IPS DF 19.7 (cell line): ENCODE measurements at places on chromosomes 11 and 22.

- peak; percentile 52 for DNase-seq
These were observed at the start of gene PNPLA3 for GRCh38 chr22:43923631-43924464. TSS of gene PNPLA3 (plus strand) at chr22:43923805. CDS start at chr22:43923912, 107 bp downstream.

DNA sequence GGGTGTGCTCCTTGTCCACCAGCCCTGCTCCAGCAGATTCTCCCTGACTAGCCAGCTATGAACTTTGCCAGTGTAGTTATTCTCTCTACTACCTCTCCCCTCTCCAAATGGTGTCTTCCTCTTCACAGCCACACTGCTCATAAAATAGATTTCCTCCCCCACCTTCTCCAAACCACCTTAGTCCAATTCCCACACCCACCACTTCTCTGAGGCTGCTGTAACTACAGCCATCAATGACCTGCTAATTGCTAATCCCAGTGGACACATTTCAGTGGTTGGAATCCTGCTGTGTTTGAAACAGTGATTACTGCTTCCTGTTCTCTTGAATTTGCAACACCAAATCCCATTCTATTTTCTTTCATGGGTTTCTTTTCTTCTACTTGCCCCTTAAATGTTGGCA lies 23.4 kb downstream of the SYT9 start:
- no peak for DNase-seq

DNA sequence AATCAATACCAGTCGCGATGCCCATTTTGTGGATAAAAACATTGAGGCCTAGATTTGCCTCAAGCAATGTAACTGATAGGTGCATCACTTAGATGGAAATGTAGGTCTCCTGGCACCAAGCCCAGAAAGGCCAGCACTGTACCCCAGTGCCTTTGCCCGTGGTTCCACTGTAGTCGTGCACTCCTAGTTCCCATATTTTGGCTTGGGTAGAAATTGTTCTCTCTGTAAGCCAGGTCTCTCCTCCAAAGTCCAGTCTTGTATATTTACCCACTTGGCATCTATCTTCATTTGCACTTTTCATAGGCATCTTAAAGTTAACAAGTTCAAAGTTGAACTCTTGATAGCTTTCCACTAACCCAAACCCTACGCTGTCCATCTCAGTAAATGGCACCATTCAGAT lies 41.6 kb upstream of the DMC1 start:
- DNase-seq: no peak

- DNase-seq: no peak
These were observed 20.4 kb downstream of the SERPINH1 start for GRCh38 chr11:75582506-75582894.

- DNase-seq: no peak
These were observed 499.8 kb downstream of the DLG2 start for GRCh38 chr11:85127349-85127748.

DNA sequence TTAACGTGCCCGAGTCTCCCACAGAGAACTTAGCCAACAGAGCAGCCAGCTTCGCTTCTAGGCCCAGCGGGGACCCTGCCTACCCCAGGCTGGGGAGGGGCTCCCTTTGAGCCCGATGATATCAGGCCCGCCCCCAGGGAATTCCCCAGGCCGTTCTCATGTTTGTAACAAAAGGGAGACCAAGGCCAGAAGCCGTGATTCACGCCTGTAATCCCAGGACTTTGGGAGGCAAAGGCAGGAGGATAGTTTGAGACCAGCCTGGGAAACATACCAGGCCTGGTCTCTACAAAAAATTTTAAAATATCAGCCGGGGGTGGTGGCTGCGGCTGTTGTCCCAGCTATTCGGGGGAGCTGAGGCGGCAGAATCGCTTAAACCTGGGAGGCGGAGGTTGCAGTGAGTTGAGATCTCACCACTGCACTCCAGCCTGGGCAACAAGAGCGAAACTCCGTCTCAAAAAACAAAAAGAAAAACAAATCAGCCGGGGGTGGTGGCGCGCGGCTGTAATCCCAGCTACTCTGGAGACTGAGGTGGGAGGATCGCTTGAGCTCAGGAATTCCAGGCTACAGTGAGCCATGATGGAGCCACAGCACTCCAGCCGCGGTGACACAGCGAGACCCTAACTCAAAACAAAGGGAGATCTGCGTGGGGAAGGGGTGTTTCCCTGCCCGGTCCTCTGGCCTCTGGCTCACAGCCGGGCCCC lies 1.7 kb downstream of the DRD4 start:
- DNase-seq: no peak

- DNase-seq: no peak
These were observed 179.7 kb upstream of the MTNR1B start for GRCh38 chr11:92789761-92790160.

- no peak for DNase-seq
These were observed 783.6 kb downstream of the BRD1 start for GRCh38 chr22:49044091-49044490.

GRCh38 chr22:44707178-44707577 lies 5.2 kb downstream of the PRR5 start:
- no peak for DNase-seq

DNA sequence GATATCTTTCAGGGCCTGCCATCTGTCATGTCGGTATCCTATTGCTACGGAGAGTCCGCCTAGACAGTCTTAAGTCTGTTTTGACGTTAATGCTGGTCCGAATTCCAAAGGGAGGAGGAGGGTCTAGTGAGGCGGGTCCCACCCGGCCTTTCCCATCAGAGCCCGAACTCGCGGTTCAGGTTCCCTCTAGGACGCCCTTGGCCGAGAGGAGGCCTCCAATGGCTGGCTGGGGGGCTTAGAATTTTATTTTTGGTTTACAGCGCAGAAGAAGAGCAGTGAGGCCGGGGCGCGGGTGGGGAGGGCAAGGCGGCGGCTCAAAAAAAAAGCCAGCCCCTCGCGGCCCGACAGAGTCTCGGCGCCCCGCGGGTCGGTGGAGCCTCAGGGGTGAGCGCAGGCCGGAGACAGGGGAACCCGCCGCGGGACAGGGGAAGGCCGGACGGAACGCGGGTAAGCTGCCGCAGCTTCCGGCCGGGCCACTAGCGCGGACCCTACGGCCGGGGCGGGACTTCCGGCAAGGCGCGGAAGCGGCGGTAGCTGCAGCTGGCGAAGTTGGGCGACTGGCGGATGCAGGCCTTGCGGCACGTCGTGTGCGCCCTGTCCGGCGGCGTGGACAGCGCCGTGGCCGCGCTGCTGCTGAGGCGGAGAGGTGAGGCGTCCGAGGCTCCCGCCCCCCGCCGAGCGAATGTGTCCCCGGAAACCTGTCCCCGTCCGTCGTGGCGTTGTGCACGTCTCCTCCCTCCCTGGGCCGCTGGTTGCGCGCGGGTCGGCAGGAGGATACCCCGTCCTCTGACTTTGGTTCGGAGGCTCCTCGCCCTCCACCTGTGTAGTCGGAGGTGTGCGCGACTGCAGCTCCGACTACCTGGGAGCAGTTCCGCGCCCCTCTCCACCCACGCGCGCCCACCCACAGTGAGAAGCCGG lies at the start of gene TRMU:
TSS of gene TRMU (plus strand) at position 514 of the 918 bp plus-strand sequence. CDS start at position 565, 51 bp downstream.
- DNase-seq: peak; percentile 50

GRCh38 chr11:72140661-72141060 lies 5.1 kb downstream of the FOLR3 start:
- no peak for DNase-seq

DNA sequence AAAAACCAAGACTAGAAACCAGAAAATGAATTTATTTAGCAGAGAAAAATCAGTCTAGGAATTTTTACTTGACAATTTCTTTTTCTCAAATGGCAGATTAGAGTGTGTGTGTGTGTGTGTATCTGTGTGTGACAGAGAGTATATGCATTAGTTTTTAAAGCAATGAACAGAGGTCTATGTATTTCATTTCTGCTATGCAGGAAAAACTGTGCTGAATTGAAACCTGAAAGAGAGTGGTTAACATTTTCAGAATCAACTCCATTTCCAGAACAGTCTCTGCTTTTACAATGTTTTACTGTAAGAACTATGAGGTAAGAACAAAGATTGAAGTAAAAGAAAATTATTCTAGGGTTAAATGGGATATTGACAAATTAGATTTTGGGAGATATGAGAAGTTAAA lies 114.8 kb downstream of the GRM5 start:
- no peak for DNase-seq
